ENCODE measurements at places on chromosomes 4 and X.

DNA sequence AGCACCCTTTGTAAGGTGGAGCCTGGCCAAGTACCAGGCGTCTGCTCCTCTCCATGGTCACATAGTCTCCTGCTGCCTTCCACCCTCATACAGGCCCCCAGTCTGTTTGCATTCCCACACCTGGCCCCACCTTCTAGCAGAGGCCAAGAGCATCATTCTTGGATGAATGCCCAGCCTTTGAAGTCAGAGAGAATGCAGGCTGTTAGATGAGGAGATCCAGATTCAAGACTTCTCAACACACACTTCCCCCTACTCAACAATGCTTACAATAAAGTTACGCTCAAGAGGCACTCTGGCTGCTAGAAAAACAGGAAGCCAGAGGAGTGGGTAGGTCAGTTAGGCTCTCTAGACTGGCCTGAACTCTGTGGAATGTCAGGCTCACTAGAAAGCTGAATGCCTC, 43.3 kb downstream of the SHROOM4 start:
- no peak for DNase-seq

DNA sequence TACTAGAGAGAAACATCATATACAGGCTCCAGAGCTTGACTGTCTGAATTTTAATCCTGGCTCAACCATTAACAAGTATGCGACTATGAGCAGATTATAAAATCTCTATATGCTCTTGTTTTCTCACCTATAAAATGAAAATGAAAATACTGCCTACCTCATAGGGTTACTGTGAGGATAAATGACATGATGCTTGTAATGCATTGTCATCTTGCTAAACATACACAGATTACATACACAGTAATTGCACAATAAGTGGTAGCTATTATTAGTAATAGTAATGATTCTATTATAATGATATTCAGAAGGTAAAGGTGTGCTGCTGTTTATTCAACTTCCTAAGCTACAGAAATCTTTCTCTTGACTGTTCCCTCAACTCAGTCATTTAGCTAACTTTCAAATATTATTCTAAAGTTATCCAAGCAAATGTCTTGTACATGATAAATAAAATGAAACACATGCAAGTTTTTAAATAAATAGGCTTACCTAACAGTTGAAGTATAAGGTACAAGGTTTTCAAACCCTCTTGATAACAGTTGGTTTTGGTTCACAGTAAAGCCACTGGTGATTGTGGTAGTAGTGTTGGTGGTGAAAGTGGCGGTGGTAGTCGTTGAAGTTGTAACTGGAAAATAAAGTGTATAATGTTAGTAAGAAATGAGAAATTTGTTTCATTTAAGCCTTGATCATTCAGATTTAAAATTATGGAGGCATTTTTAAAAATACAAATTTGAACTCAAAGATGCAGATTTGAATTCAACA, 38.9 kb downstream of the NUP62CL start:
- DNase-seq: no peak

- DNase-seq: peak; percentile 47
Measured at GRCh38 chr4:7843831-7844593, 95.6 kb downstream of the AFAP1 start.

DNA sequence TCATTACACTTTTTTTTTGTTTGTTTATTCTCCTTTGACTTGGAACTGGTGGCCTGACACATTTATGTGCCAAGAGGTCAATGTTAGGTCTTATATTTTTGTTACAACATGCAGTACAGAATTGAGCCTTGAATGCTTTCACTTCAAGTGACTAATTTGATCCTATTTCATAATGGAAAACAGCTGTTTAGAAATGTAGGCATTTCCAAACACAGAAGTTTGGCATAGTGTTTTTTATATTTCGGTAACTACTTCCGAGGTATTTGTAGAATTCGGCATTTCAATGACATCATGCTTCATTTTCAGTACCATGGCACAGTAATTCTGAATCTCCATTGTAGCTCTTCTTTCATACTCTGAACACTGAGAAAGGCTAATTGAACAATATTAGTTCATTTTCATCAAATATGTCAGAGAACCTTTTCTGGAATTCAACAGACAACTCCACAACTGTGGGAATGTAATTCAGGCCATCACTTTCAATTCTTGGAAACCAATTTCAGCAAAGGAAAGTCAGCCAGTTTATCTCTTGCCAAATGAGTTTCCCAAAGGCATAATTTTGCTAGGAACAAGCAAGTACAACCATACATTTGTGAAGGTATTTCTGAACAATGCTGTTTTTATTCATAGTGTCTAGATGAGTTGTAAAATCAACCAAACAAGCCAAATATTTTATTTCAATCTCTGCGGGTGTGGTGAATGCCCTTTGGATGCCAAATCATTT, 11.4 kb downstream of the FAM120C start:
- DNase-seq: no peak

- DNase-seq: no peak
Measured at GRCh38 chr4:165540206-165540830, 161.5 kb downstream of the CPE start.

DNA sequence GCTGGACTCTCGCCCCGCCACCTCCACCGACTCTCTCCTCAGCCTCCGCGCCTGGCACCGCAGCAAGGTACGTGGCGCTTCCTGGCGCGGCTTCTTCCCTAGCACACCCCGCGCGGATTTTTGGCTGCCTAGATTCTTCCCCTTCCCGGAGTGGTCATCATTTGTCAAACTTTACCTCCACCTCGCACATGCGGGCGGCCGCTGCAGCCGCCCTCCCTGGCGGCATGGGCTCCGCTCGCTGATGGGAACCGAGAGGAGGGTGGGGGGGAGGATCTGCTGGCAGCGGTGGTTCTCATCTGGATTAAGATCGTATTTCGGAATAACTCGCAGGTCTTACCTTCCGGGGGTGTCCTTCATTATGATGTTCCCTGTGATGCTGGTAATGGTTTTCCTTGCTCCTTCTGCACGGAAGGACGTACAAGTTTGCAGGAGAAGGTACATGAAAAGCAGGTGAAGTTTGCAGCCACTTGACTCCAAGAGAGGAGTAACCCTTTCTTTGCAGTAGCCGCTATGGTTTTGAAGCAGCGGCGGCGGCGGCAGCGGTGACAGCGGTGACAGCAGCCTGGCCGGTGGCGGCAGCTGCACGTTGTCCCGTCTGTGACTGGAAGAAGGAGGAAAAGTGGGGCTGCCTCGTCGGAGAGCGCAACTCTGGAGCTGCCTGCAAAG, 2183.9 kb upstream of the TENM3 start:
- no peak for DNase-seq

DNA sequence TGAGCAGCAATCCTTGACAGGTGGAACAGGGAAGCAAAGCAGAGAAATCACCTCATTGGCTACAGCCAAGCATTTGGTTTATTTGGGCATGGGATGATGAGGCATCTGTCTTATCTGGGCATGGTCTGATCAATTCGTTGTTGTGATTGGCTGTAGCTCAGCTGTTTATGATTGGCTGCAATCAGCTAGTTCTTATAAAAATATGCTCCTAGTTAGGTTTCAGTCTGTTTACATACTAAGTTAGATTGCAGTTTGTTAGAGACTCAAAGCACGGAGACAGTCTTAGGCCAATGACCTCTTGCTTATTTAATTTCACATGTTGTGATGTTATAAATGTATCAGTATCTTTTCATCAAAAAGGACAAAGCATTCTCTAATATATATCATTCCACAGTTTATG, 312.0 kb downstream of the PDGFC start:
- no peak for DNase-seq

DNA sequence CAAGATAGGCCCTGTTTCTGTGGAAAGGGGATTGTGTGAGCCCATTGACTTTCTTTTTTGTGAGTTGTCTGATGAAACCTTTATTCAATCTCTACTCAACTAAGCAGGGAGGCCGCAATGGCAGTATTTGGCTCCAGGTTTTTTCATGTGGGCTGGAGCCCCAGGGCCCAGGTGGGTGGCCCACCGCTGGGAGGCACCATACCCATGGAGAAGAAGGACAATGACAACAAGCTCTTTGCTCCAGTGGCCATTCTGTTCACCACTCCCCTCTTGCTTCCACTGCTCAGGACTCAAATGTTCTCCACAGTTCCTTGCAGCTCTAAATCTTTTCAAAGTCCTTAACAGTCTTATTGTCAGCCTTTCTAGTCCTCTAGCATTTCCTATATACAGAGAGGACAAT, 54.1 kb downstream of the HOPX start:
- DNase-seq: no peak

- no peak for DNase-seq
Measured at GRCh38 chr4:98394134-98394533, 132.9 kb downstream of the RAP1GDS1 start.

GRCh38 chrX:11480626-11481025, 185.1 kb downstream of the ARHGAP6 start:
- DNase-seq: no peak
